ENCODE measurements at places on chromosomes 6 and 20.

DNA sequence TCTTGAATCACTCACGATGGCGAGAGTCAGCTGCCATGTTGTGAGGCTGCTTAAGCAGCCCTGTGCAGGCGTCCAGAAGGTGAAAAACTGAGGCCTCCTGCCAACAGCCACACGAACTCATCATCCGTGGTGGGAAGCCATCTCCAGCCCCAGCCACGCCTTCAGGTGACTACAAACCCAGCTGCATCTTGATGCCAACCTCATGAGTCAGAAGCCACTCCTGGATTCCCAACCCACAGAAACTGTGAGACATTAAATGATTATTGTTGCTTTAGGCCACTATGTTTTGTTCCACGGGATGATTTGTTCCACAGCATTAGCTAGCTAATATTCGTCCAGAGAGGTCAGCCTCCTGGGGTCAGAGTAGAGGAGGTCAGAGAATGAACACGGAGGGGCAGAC lies 80.5 kb downstream of the SNX5 start:
- no peak for DNase-seq

DNA sequence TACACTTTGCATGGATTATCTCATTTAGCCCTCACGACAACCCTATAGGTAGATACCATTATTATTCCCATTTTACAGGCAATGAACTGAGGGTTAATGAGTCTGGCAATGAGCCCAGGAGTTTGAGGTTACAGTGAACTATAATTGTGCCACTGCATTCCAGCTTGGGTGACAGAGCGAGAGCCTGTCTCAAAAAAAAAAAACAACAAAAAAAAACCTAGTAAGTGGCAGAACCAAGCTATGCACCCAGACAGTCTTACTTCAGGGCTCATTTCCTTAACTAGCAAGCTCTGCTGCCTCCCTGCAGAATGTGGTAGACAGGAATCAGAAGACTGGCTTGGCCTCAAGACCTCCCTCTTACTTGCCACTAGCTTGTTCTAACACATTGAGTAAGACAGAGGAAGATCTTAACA lies 71.9 kb upstream of the RREB1 start:
- DNase-seq, result no peak

- no peak for DNase-seq
These were observed 33.3 kb downstream of the GSTA3 start for GRCh38 chr6:52876056-52876787.

GRCh38 chr6:30259140-30260035 lies 46.2 kb upstream of the TRIM26 start:
- DNase-seq, result peak; percentile 42

DNA sequence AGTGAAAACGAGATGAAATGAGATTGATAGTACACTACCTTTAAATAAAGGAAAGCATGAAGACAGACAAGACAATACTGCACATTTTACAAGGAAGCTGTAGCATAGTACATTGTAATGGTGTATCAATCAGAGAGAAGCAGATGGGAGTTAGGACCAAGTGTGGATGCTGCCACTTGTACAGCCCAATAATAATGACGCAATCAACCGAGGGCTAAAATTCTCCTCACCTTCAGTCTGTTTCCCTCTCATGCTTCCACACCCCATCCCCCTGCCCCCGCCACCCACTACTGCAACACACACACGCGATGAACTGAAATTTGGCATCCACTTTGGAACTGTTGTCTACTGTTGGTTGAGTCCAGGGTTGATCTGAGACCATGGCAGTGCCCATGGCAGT lies 12.4 kb upstream of the HDGFL1 start:
- DNase-seq, result no peak

DNA sequence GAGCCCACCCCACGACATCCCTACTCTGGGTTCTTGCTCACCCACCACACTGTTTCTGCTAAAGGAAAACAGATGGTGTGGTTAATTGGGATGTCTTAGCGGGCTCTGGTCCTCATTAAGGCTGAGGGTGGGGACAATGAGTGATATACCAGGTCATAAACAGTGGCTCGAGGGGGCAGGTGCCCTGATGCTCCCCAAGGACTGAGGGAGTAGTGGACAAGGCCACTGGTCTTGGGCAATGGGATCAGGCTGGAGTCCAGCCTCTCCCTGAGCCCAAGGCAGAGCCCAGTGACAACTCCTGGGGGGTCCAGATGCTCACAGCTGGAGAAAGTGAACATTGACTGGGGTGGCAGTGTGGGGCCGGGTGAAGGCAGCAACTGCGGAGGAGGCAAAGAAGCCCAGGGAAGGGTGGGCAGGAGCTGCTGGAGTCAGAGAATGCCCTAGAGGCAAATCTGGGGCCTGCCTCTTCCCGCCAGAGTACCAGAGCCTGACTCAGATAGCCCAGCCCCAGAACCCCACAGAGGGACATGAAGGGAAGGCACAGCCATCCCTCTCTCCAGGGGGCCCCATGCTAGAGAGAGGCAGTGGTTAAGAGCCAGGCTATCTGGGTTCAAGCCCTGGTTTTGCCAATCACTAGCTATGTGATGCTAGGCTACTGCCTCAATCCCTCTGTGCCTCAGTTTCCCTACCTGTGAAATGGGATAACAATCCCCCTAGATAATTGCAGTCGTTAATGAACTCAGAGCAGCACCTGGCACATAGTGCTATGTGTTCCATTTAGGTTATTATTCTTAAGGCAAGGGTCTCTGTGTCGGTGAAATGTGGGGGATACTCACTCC lies 72.3 kb downstream of the MRPL14 start:
- no peak for DNase-seq

DNA sequence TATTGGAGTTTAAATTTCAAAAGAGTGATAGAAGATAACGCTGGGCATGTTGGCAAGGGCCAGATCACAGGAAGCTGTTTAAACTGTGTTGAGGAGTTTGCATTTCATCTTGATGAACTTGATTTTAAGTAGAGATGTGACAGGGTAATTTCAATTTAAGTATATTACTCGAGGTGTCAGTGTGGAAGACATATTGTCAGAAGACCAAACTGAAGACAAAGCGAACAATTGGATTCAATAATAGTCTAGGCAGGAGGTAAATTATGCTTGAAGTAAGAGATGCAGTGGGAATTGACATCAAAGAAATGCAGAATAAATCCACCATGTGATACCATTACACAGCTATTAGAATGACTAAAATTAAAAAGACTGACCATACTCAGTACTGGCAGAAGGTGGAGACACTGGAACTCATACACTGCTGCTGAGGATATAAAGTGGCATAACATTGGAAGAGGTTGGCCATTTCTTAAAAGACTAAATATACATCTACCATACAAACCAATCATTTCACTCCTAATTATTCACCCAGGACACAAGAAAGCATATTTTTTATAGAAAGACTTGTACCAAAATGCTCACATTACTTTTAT lies 240.8 kb downstream of the ARHGAP18 start:
- DNase-seq, result no peak

- no peak for DNase-seq
These were observed 251.3 kb upstream of the PRND start for GRCh38 chr20:4470375-4470774.

DNA sequence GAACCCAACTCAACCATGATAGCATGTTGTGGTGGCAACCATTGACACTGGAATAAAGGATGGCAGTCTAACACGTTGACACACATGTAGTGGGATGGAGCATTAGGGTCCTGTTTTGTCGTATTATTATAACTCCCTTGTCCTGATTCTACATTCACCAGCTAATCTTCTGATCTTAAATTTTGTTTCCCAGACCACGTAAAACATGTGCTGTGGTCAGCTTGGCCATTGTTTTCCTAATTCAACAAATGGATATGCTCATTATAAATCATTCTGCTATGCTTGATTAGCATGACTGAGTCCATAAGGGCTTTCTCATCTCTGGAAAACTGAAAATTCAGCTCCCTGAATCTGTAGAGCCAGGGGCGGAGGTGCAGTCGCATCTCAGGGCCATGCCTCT lies 15.0 kb downstream of the MRAP2 start:
- DNase-seq, result no peak

GRCh38 chr20:48843057-48843806 lies 15.4 kb upstream of the PREX1 start:
- DNase-seq, result no peak

GRCh38 chr20:25453035-25453810 lies 45.8 kb downstream of the GINS1 start:
- no peak for DNase-seq

DNA sequence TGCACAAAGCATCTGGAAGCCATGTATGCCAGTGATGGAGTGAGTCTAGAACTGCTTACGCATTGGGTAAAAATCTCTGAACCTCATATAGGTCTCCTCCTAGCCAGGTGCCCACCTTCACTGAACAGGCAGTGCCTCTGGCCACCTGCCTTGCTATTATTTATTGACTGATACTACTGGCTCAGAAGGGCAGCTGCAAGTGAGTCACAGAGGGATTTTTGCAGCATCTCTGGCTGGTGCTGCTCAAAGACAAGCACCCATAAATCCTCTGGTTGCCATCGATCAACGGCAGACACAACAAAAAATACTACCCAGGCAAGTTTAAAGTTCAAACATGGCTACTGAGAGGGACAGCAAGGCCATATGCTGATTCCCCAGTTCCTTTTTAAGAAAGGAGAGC lies 279.4 kb downstream of the UBE3D start:
- DNase-seq, result no peak

DNA sequence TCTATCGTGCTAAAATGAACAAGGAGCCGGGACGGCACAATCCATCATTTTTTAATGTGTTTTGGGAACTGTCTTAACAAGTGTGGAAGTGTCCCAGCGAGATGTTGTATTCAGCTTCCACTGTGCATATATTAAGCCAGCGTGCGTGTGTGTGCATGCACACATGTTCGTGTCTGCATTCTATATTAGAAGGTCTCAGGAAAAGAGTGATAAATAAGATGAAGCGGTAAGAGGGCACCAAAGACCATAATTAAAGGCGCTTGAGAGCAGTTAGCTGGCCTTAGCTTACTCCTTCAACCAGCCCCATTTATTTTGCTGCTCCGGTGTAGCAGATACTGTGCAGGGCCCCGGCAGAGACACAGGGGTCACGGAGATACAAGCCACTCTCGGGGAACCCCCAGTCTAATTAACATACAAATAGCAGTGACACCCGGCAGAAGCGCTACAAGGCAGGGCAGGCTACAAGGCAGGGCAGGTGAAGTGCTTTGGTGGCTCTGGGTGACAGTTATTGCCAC lies 206.5 kb upstream of the RREB1 start:
- DNase-seq, result no peak

- no peak for DNase-seq
These were observed 14.5 kb downstream of the CD24 start for GRCh38 chr6:106959985-106960384.

GRCh38 chr6:153957394-153957793 lies 81.6 kb upstream of the OPRM1 start:
- DNase-seq, result no peak

DNA sequence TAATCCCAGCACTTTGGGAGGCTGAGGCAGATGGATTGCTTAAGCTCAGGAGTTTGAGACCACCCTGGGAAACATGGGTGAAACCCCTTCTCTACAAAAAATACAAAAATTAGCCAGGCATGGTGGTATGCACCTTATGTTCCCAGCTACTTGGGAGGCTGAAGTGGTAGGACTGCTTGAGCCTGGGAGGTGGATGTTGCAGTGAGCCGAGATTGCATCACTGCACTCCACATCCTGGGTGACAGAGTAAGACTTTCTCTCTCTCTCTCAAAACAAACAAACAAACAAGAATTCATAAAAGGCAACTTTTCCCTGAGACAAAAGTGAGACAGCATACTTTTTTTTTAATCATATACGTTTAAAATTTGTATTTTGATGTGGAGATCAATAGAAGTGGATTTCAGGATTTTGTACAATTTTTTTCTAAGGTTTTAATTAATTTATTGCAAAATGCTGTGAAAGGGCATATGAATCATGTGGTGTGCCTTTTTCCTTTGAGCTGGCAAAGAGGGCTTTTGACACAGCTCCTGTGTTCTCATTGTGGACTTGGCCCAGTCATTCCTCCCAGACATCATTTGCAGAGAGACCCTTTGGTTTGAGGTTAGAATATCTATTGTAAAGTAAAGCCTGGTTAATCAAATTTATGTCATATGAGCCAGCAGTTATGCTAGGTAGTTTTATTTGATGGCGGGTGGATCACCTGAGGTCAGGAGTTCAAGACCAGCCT lies 77.1 kb downstream of the TULP4 start:
- DNase-seq, result no peak

GRCh38 chr6:142485256-142485655 lies 183.4 kb downstream of the ADGRG6 start:
- DNase-seq, result no peak

GRCh38 chr6:41536795-41537758 lies 9.1 kb upstream of the FOXP4 start:
- no peak for DNase-seq

GRCh38 chr6:118080547-118080946 lies 173.5 kb downstream of the SLC35F1 start:
- DNase-seq, result no peak

- no peak for DNase-seq
These were observed 601.9 kb downstream of the HTR1B start for GRCh38 chr6:76861403-76861802.
